ENCODE measurements at places on chromosomes 3 and 15.

- no peak for DNase-seq
Measured at GRCh38 chr3:150174179-150174578, 203.5 kb upstream of the PFN2 start.

DNA sequence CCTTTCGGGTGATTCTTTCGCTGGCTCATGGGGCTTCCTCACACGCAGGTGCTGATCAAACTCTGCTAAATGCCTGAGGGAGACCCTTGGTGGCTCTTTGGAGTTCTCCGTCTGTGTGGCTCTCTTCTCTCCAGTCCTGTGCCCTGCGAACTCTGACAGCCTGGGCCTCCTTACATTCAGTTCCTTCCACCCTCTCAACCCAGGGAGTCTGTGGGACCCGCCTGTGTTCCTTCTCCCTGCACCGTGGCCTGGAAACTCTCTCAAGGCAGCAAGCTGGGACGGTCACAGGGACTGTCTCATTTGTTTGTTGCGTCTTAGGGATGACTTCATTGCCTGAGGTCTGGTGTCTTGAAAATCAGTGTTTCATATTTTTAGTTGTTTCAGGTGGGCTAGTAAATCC, 37.0 kb upstream of the CORO2B start:
- DNase-seq, result no peak

DNA sequence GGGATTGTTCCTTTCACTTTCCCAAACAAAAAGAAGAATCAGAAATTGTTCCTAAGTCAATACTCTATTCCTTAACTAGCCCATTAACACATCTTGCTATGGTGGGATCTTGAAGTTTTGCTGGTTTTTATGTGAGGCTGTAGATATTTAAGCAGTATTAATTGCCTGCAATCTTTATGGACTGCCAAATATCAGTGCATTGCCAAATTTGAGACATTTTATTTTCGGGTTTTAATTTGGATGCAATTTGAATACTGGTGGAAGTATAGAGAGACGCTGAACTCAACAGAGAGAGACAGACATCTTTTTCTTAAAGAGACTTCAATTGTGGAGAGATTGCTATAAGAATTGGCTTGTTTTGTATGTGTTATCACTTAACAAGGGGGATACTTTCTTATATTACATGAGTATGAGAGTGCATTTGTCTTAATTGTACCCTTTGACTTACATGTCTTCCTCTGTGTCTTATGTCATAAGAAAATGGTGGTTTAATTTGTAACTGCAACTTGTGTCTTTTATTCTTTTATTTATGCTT, 10.0 kb downstream of the CADM2 start:
- no peak for DNase-seq

GRCh38 chr3:54235998-54236397, 113.6 kb downstream of the CACNA2D3 start:
- DNase-seq, result no peak

GRCh38 chr3:141432904-141433303, 53.9 kb upstream of the RASA2 start:
- DNase-seq, result no peak
